T-cell (primary cell): ENCODE measurements at places on chromosomes 16 and 17.

GRCh38 chr16:87499189-87499486 lies 6.3 kb upstream of the ZCCHC14 start:
- no peak for DNase-seq

- DNase-seq, result peak; percentile 22
Measured at GRCh38 chr17:64130559-64131001, 636 bp upstream of the ERN1 start.

DNA sequence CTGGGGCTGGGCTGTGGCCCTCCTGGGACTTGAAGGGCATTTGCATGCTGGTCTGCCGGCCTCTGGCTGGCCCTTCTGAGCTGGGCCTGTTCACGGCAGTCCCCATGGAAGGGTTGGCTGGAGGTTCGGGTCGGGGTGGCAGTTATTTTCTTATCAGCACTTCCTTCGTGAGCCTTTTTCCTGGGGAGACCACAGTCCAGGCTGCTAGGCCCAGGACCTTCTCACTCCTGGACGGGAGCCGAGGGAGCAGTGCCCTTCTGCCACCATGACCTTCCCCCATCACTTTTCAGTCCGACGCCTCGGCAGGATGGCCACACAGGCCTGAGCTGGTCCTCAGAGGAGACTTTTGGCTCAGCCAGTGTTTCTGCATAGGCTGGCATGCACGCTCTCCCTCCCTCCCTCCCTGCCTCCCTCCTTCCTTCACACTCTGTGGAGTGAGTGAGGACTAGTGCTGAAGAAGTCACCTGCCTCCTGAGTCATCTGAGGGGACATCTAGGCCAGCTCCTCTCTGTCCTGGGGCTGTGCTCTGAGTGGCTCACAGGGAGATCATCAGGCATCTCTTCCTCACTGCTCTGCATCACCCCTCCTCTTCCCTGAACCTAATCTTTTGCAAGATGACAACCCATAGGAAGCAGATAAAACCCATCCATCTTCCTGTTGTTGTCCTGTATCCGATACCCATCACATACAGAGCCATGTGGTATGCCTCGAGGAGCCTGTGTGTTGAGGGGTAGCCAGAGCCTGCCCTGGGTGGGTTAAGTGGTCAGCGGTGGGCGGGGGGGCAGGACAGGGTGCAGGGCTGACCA lies 109.7 kb downstream of the RAP1GAP2 start:
- no peak for DNase-seq

- no peak for DNase-seq
Measured at GRCh38 chr17:40058865-40059264, 3.9 kb upstream of the THRA start.

DNA sequence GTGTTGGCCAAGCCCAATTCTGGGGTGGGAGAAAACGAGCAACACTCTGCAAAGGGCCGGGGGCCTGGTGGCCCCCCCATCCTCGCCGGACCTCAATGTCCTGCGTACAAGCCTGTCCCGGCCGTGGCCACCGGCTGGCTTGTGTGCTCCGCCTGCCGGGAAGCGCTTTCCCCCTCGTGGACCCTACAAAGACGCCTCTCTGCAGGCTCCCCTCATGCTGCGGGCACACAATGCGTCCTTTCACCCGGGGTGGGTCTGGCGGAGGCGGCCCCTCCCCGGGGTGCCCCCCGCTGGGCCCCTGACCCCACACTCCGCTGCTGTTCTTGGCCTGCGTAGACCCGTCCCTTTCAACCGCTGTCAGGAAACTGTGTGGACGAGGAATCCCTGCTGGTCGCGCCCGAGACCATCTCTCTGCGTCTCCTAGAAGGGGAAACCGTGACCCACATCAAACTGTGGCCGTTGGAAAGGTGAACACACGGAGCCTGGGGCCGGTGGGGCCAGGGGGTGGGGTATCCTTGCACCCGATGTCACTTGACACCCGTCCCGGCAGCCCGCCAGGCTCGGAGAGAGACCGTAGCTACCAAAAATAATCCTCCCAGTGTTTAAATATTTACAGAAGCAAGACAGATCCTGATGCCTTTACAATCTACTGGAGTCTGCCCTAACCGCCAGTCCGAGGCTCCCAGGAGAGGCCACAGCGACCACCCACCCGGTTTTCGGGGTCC lies 43.6 kb downstream of the TBC1D16 start:
- no peak for DNase-seq

DNA sequence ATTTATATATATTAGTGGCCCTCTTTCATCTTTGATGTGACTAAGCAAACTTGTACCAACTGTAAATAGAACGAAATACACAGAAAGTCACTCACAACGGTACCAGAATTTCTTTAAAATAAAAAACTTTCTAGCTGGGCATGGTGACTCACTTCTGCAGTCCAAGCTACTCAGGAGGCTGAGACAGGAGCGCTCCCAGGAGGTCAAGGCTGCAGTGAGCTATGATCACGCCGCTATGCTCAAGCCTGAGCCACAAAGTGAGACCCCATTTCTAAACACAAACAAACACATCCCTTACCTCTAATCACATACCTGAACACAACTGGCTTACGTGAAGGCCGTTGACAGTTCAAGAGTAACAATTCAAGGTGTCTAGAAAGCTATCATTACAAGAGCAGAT lies 29.7 kb downstream of the STAT5B start:
- DNase-seq, result no peak

DNA sequence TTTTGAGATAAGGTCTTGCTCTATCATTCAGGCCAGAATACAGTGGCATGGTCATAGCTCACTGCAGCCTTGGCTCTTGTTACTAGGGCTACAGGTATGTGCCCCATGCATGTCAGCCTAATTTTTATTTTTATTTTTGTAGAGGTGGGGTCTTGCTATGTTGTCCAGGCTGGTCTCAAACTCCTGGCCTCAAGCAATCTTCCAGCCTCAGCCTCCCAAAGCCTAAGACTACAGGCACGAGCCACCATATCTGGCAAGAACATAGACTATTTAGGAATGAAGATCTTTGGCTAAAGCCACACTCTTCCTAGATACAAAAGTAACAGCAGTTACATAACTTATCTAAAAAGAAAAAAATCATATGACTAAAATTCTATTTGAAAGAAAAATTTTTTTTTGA lies 15.6 kb upstream of the DDX19A start:
- no peak for DNase-seq

DNA sequence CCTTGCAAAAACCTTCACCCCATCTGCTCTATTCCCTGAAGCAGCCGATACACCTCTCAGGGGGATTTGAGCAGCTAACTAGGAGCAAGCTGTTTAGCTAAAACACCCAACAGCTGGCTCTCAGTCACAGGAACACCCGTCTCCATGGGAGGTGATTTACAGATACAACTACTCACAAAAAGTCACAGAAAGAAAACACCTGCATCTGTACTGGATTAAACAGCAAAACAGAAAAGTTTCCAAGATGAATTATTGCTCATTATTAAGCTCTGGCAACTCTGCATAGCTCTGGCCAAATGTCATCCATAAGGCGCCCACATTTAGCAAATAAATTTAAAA lies 22.3 kb downstream of the GJC1 start:
- no peak for DNase-seq

DNA sequence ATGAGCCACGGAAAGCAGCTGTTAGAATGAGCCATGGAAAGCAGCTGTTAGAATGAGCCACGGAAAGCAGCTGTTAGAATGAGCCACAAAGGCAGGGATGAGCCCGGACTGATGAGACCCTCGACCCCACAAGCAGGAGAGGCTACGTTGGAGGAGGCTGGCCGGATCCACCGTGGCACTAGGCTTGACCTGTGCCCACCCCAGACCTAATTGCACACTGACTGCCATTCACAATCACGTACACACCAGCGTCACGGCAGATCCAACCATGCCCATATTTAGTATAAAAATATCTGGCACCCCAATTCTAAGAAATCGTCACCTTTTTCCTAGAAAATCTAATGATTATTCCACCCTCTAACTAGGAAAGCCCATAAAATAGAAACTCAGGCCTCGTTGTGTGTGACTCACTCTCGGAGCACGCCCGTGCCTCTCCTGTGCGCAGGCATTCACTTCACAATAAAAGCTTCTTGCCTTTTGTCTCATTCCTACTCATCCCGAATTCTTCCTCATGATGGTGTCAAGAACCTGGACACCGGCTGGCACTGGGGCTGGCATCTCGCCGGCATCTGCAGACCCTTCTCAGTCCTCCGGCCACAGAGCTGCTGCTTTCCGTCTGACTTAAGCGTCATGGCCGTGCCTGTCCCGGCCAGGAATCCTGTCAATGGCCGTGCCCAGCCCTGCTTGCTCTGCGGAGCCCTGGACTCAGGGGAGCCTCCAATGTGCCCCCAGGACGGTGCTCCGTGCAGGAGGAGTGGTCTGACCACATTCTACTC lies 5.5 kb upstream of the SECTM1 start:
- DNase-seq, result no peak

DNA sequence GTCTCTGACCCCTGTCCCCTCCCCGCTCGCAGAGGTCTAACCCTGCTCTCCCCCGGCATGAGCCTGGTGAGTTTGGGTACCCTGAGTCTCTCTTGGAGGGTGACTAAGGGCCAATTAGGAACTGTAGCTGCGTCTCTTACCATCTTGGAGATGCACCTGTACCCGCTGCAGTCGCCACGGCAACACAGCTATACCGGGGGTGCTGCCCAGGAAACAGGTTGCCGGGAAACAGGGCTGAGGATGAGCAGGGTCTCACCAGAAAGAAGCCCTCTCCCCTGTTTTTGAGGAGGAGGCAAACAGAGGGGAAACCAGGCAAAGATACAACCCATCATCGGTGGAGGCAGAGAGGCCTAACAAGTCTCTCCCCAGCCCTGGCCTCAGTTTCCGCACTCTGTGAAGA lies 140.2 kb downstream of the TMEM132E start:
- DNase-seq, result no peak

- DNase-seq, result peak; percentile 56
Measured at GRCh38 chr16:58020628-58021521, 4.7 kb upstream of the MMP15 start.

DNA sequence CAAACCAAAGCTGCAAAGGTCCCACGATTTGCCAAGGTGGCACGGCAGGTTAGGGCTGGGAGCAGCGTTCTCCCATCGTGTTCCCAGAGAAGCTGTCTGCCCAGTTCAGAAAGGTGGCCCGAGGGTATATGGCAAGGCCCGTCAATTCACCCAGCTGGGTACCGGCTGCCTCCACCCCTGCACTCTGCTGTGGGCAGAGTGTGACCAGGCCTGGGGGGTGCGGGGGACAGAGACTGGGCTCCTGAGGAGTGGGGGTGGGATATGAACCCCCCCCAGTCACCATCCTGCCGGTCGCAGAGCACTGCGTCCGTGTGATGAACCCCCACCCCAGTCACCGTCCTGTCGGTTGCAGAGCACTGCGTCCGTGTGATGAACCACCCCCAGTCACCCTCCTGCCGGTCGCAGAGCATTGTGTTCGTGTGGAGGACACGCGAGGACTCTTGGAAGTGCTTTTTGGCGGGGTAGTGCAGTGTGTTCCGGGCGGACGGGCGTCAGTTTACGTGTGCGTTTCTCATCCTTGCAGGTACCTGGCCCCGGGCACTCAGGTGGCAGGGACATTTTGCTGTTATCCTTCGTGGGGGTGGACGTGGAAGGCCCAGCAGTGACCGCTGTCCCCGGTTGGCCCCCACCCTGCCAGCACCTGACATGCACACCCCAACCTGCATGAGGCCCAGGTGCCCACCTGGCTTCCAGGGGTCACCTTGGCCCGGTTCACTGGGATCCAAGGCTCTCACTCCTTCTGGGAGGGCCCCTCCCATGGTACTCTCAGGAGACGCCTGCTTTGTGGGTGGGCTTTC lies 2.7 kb upstream of the FASN start:
- DNase-seq, result no peak

DNA sequence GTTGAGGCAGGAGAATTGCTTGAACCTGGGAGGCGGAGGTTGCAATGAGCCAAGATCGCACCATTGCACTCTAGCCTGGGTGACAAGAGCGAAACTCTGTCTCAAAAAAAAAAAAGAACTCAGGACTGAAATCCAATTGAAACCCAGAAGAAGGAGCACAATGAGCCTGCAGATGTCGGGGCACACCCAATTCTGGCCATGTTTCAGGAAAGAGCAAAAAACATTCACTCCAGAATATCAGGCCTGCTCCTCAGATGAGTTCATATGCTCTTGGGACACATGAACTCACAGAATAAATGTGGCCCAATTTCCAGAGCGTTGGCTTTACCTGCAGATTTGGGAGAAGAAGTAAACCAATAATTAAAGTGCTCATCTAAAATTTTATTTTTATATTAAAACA lies 3.0 kb upstream of the CMTM2 start:
- no peak for DNase-seq

- no peak for DNase-seq
Measured at GRCh38 chr16:85134076-85134788, 22.0 kb upstream of the CIBAR2 start.

GRCh38 chr17:60326702-60327101 lies 65.2 kb downstream of the USP32 start:
- DNase-seq, result no peak
